ENCODE measurements at places on chromosomes 6 and 20.

- DNase-seq, result no peak
Measured at GRCh38 chr6:10201606-10202510, 213.0 kb downstream of the TFAP2A start.

- DNase-seq, result no peak
Measured at GRCh38 chr6:28597217-28597835, 71.6 kb downstream of the GPX5 start.

DNA sequence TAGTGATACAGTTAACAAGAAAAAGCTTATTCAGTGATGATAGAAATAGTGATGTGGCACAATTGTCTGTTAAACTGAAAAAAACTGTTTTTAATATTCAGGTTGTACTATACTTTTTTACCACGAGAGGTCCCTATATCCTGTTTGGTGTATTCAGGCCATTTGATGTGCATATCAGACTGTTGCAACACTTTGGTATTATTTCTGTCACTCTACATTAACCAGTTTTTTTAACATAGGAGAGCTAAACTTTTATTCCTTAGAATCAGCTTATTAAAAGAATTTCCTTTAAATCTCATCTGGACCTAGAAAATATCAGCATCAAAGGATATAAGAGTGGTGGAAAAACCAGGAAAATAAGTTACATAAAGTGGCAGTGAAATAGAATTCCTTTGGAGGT lies 36.8 kb downstream of the TSPYL4 start:
- no peak for DNase-seq

GRCh38 chr6:17562636-17563035 lies 37.5 kb upstream of the FAM8A1 start:
- DNase-seq, result no peak

DNA sequence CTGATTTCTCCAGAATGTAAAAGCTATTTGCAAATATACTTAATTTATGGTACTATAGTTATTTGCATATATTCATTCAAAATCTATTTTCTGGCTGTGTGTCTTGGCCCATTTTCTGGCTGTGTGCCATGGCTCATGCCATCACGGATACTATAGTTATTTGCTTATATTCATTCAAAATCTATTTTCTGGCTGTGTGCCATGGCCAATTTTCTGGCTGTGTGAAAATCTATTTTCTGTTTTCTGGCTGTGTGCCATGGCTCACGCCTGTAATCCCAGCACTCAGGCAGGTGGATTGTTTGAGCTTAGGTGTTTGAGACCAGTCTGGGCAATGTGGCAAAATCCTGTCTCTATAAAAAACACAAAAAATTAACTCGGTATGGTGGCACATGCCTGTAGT lies 28.9 kb upstream of the RIPK1 start:
- DNase-seq, result no peak

- DNase-seq, result no peak
Measured at GRCh38 chr6:124669713-124670480, 292.3 kb upstream of the RNF217 start.

All from stimulated activated CD8-positive, alpha-beta memory T cell treated with anti-CD3 and anti-CD28 coated beads, Interleukin-4, amount 100 ng/mL, for 1 hour (primary cell).